ENCODE measurements at places on chromosomes 2 and 18.

DNA sequence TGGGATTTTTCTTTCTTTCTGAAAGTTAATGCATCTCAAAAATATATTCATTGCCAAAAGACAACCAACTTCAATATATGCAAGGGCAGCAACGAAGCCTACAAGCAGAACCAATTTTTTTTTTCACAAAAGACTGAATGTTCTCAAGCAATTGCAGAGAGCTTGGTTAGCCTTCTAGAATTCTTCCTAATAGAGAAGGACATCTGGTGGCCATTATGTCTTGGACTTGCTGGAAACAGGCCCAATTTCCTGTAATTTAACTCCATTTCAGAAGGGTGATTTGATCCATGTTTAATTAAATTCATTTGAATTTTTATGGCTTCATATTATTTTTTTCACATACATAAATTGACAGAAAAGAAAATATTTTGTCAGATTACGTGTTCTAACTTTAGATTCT lies 208.0 kb downstream of the TPGS2 start:
- DNase-seq, result no peak

- DNase-seq, result no peak
Measured at GRCh38 chr2:776487-776886, 99.3 kb upstream of the TMEM18 start.

GRCh38 chr2:187377340-187377739 lies 70.7 kb downstream of the CALCRL start:
- DNase-seq, result no peak

GRCh38 chr2:200430017-200430416 lies 79.9 kb downstream of the KCTD18 start:
- DNase-seq, result no peak

Measured in CD8-positive, alpha-beta T cell (primary cell).